ENCODE measurements at places on chromosomes 16 and 17.

DNA sequence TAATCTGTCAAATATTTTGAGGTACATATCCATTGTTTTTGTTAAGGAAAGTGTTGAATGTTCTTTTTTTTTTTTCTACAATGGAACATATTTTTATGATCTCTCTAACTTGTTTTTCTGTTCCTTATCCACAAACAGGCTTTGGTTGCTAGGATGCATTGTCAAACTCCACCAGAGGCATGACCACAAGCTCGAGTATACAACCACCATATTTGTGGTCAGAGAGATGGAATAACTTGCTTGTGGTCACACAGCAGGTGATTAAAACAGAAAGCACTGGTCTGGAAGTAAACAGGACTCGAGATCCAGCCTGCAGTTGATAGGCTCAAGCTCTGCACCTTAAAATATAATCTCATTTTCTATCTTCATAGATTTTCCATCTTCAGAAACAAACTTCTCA, 105.8 kb upstream of the ADAMTS18 start:
- DNase-seq: no peak

GRCh38 chr17:28136923-28137322, 94.4 kb downstream of the NLK start:
- no peak for DNase-seq

- DNase-seq: no peak
These were observed 26.7 kb downstream of the METRNL start for GRCh38 chr17:83106056-83106588.

- no peak for DNase-seq
These were observed 137.8 kb upstream of the CIBAR2 start for GRCh38 chr16:85250147-85250463.

DNA sequence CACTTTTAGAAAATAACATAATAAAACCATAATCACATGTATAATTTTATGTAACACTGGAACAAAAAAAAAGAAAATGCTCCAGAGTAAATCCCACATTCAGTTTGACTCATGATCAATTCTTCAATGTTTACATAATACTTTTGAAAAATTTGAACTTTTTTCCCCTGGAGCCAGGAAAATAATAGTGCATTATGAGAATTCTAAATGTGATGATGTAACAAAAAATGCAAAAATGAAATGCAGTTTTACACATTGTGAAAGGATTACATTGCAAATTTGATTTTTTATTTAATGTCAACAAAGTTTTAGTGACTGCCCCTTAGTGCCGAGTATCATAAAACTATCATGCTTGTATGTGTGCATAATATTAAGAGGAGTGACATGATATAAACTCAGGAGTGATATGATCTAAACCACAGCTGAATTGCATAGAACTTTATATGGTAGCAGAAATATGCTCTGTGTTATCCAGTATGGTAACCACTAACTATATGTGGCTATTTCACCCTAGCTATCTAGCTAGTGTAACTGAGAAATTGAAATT, 238.2 kb downstream of the CDH8 start:
- no peak for DNase-seq

GRCh38 chr16:4649744-4650442, 25.3 kb downstream of the MGRN1 start:
- no peak for DNase-seq

DNA sequence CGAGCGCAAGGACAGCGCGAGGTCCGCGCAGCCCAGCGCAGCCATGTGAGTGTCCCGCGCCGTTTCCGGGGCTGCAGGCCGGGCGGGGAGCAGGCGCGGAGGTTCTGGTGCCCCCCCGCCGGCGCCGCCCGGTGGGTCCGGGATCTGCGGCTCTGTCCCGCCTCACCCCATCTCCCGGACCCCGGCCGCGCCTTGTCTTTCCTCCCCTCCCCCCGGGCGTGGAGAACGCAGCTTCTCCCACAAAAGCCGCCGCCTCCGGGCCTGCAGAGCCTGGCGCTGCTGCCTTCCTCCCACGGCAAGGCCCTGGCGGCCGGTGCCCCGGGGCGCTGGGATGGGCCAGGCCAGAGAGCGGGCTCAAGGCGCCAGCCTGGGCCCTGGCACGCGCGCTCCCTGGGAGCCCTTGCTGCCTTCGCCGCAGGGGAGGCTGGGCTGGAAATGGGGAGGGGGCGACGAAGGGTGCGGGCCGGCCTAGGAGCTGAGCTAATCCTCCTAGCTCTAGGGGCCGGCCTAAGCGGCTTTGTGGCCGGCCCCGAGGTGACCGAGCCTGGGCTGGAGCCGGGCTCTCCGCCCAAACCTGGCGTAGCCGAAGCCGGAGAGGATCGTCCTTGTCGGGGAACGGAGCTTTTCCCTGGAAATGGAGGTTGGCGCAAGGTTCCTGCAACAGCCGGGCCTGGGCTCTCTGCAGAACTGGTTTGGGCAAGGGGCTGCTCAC, 397 bp downstream of the RIPOR1 start:
- peak; percentile 26 for DNase-seq

DNA sequence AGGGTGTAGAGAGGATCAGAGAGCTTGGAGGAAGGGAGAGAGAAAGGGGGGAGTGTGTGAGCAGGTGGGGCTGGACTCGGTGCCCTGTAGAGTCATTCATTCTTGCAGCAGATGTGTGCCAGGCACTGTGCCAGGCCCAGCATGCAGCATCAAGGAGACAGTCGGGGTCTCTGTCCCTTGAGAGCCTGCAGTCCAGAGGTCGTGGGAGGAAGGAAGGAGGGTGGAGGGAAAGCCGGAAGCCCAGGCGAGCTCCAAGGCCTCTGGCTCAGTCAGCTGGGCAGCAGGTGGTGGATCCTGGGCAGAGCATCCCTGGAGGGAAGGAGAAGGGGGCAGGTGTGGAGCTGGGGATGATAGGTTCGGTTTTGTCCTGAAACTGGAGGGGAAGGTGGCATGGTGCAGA, 27.5 kb downstream of the EPN2 start:
- DNase-seq: no peak

GRCh38 chr17:45221081-45222013, at the start of gene FMNL1:
Gene FMNL1 (plus strand): TSS chr17:45221885. CDS start chr17:45222125, 240 bp downstream.
- no peak for DNase-seq

- no peak for DNase-seq
These were observed 18.2 kb upstream of the MEOX1 start for GRCh38 chr17:43679911-43680310.

DNA sequence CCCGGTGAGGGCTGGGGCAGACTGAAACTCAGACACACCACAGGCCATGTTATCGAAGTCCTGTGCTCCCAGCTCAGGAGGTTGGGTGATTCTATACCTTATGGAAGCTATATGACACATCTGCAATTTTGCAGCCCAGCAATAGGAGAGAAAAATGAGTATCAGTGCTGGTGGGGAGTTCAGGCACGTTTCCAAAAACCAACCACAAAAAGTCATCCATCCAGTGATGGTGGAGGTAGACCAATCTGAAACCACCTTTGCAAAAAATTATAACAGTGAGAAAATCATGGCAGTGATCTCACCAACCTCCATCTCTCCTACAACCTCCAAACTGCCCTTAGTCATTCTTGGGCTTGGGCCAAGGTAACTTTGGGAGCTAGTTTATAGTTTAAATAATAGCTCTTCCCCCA, 327.9 kb downstream of the SLC39A11 start:
- DNase-seq: no peak

GRCh38 chr16:66364117-66364958, 2.2 kb upstream of the CDH5 start:
- DNase-seq: no peak

- no peak for DNase-seq
These were observed 4.5 kb upstream of the FOXL1 start for GRCh38 chr16:86573646-86574508.

DNA sequence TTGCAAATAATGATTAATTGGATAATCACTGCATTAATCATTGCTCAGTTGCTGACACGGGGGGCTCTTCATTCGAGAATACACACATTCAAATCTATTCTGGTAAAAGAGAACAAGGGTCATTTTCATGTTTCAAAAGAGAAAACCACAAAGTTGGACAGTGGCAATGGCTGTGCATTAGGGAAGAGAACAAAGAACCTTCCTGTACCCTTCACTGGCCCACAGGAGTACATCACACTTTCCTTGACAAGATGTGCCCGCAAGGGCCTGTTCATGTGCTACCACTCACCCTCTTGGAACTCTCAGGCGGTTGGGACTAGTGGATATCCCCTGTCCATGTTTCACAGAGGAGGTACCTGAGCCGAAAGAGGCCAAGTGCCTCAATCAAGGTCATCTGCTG, 223.2 kb downstream of the ZFHX3 start:
- DNase-seq: no peak

DNA sequence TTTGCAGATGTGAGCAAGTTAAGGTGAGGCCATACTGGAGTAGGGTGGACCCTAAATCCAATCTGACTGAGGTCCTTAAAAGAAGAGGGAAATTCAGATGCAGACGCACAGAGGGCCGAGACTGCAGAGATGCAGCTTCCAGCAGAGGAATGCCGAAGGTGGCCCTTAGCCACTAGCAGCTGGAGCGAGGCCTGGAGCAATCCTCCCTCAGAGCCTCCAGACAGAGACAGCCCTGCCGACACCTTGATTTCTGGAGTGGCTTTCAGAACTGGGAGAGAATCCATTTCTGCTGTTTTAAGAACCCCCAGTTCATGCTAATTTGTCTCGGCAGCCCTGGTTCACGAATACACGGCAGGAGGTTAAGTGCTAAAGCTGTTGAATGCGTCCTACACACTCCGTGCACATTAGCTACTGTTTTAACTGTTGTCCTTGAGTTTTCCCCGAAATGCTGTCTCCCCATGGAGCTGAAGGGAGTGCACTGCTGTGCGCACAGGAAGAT, 135.5 kb downstream of the IRF8 start:
- DNase-seq: no peak

DNA sequence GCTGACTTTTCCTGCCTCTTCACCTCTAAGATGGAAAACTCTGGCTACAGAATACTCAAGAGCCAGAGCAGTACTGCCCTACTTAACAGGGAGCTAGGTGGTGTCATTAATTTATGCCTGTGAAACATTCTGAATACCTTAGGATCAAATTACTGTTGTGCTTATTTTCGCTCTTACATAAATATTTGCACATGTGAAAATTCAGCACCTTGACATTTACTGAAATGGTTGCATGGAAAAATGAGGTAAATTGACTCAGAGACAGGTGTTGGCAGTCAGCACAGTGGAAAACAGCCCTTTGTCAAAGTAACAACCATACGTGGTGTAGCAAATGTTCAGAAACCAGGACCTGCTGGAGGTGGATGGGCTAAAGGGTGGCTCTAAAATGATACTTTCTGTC, 193.6 kb downstream of the CDH8 start:
- DNase-seq: no peak

DNA sequence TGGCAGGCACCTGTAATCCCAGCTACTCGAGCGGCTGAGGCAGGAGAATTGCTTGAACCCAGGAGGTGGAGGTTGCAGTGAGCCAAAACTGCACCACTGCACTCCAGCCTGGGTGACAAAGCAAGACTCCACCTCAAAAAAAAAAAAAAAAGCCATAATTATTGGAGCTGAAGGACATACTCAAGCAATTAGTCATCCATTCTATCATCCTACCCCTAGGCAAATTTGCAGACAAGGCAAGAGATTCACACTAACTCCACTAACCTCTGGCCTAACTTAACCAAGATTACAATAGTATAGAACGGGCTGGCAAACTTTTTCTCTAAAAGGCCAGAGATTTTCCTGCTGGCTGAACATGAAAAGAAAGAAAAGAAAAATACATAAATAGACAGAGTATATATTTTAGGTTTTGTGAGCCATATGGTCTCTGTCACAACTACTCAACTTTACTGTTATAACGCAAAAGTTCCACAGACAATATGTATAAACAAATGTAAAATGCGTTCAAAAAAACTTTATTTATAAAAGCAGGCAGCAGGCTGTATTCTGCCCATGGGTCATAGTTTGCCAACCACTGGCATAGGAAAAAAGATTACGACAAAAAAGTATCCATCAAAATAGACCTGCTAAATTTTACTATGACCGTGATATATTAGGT, 29.7 kb downstream of the BRIP1 start:
- DNase-seq: no peak

GRCh38 chr16:15644267-15644961, 1.5 kb upstream of the MARF1 start:
- DNase-seq: no peak

- DNase-seq: no peak
These were observed 32.6 kb downstream of the ERN1 start for GRCh38 chr17:64097196-64097936.

DNA sequence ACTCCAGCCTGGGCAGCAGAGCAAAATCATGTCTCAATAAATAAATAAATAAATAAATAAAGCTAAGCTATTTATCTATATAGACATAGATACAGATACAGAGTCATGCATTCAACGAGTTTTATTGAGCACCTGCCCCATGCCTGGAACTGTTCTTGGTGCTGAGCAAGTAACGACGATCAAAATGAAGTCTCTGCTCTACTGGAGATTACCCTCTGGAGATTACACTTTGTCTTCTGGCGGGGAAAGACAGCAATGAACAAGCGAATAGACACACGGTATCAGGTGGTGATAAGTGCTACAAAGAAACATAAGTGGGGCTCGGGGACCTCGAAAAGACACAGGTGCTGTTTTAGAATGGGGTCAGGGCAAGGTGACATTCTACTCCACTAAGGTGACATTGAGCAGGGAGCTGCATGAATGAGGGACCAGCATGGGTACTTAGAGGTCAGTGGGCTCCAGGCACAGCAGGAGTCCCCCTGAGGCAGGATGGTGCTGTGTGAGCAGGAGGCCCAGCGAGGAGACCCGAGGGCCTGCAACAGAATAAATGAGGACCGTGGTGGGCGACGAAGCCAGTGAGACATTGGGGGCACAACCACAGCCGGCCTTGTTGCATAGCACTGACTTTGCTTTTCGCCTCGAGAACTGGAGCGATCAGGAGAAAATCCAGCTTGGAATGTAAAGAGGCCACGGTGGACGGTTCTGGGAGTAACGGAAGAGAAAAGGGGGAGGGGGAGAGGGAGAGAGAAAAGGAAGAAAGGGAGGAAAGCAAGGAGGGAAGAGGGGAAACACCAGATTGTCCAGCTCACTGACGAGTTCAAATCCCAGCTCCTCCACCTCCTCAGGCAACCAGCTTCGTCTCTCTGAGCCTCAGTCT, 42.4 kb upstream of the MEAK7 start:
- DNase-seq: no peak

GRCh38 chr17:9115214-9116191, 94.2 kb downstream of the NTN1 start:
- DNase-seq: no peak

- no peak for DNase-seq
These were observed 101.1 kb downstream of the USP31 start for GRCh38 chr16:23048164-23048563.
